ENCODE measurements at places on chromosomes 11 and 22. TPM values are rescaled to one million over a fixed set of nuclear protein-coding genes. Genes with fewer than 3 reads are reported as not detected.

DNA sequence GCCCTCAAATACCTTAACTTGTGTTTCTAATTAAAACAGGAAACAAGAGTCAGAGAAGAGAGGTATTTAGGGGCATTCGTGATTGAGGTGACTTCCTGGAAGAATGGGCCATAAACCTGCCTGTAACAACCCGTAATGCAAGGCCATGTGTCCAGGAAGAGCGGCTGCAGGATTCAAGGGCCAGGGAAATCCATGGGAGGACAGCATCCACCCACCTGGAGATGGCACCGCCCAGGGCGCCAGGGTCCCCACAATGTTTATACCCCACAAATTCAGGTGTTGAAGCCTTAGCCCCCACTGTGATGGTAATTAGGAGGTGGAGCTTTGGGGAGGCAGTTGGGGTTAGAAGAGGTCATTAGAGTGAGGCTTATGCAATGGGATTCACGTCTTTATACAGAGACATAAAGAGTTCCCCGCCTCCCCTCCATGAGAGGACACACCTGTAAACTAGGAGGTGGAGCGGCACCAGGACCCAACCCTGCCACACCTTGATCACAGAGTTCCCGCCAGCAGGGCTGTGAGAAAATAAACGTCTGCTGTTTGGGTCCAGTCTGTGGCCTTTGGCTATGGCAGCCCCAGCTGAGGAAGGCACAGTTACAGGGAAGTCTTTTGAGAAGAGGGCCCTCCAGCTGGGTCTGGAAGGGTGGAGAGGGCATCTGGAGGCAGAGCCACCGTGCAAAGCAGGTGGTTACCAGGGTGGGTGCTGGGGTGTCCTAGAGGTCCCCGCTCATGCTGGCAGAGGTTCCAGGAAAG, 1394.3 kb downstream of the TBC1D22A start:
- DNase-seq: no peak

GRCh38 chr11:89405629-89406028, 85.5 kb downstream of the NOX4 start:
- DNase-seq: no peak

- DNase-seq: no peak
These were observed 10.4 kb upstream of the TUB start for GRCh38 chr11:8070417-8071115.

GRCh38 chr11:35214792-35215193, 75.8 kb downstream of the CD44 start:
- peak; percentile 66 for DNase-seq

DNA sequence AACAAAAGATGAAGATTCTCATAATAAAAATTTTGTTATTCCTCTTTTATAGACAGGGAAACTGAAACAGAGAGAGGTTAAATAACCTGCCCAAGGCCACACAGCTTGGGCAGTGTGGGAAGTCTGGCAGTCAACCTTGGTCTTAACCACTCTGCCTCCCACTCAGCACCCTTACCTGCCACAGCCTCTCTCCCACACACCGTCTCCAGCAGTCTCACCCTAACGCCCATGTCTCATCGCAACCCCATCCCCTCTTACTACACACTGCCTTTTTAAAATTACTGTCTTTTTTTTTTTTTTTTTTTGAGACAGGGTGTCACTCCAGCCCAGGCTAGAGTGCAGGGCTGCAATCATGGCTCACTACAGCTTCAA, 25.0 kb downstream of the ARRB1 start:
- no peak for DNase-seq

DNA sequence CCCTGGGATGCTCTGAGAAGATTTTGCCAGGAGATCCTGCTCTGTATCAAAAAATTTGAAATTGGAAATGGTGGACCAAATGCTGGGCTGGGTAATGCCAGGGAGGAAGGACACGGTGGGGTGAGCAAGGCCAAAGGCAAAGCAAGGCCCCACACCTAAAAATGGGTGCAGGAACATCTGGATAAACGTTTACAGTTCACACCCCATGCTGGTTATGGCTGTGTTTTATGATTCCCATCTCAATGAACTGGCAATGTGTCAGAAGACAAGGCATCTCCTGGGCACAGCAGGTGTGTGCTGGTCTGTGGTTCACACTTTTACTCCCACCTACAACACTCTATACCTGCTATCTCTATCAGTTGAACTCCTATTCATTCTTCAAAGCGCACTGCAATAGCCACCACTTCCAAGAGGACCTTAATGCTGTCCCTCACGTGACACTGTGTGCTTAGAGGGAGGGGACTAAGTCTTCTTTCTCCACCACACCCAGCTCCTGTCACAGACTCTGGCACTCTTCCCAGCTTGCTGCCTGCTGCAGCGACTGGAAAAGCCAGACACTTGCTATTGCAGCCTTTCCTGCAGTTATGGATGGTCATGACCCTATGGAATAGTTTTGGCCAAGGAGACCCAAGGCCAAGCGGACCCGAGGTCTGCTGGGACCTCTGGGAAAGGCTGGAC, 277.5 kb downstream of the CTTN start:
- DNase-seq: no peak

DNA sequence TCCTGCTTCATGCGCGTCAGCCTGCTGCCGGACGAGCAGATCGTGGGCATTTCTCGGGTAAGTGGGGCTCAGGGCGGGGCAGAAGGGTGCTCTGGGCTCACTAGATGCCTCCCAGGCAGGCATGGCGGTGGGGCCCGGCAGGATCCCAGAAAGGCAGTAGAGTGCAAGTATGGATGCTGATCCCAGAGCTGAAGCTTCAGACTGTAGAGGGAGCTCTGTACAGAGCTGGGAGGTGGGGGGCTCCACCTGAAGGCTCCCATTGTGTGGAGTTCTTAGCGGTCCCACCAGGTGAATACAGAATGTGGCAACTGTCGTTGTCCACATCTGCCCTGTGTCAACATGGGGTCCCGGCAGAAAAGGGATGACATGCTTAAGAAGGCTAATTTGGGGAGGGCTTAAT, 16.5 kb upstream of the RHOD start:
- DNase-seq: no peak

ATG16L2 gene
- 17.3 TPM for total RNA-seq

DNA sequence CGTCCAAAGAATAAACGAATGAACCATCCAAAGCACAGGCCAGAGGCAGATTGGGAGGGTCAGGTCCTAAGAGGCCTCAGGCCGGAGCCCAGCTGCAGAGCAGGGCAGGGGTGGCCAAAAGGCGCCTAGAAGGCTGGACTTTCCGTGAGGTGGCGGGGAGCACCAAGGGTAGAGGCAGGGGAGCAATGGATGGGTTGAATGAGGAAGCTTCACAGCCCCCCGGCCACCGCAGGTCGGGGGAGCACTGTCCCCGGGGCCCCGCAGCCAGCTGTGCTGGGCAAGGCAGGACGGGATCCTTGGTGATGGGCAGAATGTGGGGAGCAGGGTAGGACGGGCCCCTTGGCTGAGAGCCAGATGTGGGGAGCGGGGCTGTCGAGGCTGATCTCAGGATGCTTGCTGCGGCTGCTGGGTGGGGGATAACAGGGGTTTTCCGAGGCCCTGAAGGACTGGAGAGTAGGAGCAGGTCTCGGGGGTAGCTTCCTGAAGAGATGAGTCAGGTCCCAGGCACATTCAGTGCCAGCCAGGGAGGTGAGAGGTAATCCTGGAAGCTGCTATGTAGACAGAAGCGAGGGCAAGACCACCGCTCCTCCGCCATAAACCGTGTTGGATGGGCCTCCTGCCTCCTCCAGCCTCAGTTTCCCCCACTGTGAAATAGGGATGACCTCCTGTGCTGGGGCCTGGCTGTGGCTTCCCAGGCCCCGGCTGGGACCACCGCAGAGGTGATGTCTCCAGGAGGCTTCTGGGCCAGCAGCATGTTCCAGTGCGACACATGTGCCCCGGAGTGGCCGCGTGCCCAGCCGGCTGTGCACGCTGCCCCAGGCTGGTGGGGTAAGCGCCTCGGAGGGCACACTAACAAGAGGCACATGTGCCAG, 34.6 kb upstream of the KCNQ1OT1 start:
- DNase-seq: no peak

MMP26 gene
- total RNA-seq: not detected

DNA sequence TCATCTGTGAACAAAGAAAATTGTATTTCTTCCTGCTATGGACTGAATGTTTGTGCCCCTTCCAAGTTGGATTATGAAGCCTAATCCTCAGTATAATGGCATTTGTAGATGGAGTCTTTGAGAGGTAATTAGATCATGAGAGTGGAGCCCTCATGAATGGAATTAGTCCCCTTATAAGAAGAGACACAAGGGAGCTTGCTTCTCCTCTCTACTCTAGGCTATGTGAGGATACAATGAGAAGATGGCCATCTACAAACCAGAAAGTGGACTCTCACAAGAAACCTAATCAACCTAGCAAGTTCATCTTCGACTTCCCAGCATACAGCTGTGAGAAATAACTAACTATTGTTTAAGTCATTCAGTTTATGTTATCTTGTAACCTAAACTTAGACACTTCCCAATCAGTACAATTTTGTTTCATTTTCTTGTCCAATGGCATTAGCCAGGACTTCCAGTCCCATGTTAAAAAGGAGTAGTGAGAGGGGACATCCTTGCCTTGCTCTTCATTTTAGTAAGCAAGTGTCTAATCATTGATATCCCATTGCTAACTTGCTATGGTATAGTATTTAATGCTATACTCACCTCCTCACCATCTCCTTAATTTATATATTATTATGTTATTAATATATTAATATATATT, 45.7 kb downstream of the PDGFD start:
- no peak for DNase-seq

OTOG gene
- total RNA-seq: 0.86 TPM

DNA sequence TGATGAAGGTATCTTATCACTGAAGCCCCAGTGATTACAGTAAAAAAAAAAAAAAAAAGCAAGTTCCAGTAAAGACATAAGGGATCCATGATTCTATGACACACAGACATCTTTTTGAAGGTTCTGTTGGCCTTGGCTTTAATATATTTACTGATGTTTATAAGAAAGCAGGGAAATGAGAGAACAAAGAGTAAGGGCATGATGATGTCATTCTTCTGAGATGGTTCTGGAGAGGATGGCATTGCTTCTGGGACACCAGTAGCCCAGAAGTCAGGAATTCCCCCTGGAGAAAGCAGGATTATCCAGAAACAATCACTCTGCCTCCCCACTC, 233.6 kb downstream of the FAM76B start:
- no peak for DNase-seq

OOSP2 gene
- total RNA-seq: not detected

- peak; percentile 58 for DNase-seq
These were observed 53.7 kb downstream of the SLC22A12 start for GRCh38 chr11:64644647-64645275.

MS4A6A gene
- not detected for total RNA-seq

- no peak for DNase-seq
These were observed 174.5 kb upstream of the NTM start for GRCh38 chr11:131195661-131196517.

GRCh38 chr22:40603088-40603605, 33.4 kb downstream of the MRTFA start:
- no peak for DNase-seq

IPO7 gene
- 205 TPM for total RNA-seq

DNA sequence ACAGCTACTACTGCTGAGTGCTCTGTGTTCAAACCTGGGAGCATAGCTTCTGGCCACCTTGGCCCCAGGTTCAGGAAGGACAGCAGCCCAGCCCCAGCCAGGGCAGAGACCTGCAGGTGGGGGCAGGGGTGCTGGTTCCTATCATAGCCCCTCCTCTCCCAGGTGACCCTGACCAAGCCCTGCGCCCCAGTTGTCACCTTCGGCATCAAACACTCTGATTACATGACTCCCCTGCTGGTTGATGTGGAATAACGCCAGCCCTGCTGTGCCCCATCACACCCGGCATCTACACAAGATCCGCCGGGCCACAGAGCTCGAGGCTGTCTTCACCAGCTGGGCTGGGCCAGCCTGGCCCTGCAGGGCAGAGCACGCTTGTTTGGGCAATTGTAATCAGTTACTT, 6.9 kb downstream of the SCGB1C1 start:
- no peak for DNase-seq

DERL3 gene
- total RNA-seq: 9.8 TPM

FAM111A gene
- 20.1 TPM for total RNA-seq

MRGPRX1 gene
- total RNA-seq: not detected

DNA sequence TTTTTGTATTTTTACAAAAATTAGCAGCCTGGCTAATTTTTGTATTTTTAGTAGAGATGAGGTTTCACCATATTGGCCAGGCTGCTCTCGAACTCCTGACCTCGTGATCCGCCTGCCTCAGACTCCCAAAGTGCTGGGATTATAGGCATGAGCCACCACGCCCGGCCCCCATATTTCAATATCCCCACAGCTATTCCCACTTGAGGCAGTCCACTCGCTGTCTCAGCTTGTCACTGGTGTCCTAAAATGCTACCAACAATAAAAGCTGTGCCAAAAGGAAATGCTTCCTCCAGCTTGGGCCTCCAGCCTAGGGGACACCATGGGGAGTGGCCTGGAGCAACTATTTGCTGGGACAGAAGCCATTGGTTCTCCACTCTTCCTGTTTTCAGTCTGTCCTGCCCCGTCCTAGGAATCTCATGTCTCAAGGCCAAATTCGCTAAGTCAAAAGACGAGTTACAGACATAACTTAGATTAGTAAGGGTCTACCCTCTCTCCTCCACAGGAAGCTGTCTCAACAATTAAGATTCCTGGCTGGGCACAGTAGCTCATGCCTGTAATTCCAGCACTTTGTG, 7.3 kb upstream of the SPINDOC start:
- DNase-seq: no peak

SAA1 gene
- total RNA-seq: not detected

SLC6A5 gene
- total RNA-seq: not detected

DNA sequence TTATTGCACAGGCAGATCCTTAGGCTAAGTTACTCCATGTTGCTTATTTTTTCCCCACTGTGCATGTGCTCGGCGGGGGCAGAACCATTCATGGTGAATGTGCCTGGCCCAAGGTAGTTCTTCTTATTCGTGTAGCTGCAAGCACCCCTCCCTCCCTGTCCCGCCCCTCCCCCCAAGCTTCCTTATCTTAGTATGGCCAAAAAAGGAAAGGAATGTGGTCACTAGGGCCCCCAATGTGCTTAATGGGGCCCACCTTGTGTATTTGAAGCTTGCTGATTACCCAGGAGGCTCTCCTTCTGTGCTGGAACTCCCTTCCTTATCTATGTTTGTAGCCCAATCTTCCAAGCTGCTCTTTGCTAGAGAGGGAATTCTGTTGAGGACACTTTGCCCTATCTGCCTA, 1259.7 kb upstream of the RAG2 start:
- DNase-seq: no peak

LRRN4CL gene
- 0.79 TPM for total RNA-seq

DNA sequence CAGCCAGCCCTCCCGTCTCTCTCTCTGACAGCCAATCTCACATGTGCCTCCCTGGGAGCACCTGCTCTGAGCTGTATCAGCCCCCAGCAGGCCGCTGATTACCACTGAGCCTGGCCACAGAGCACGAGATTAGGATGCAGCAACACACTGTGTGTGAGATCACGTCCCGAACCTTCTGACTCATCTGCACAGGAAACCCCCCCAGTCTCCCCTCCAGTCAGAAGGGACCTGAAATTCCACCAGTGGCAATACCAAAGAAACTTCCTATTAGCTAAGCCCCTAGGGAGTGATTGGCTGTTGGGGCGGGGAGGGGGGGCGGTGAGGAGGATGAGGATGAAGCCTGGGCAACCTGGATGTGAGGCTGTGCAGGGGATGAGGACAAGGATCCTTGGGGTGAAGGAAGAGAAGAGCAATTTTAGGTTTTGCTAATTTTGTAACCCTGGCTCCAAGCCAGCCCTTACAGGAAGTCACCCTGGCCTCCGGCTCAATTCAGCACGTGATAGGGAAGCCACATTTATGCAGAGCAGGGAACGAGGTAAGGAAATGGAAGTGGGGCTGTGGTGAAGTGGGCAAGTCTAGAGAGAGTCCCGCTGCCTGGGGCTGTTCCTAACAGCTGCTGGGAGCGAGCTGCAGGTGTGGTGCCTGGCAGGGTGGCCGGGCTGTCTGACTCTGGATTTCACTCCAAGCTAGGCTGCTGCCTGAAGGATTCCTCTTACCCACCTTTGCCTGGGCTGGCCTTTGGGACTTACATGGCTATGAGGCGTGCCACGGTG, 1.9 kb downstream of the SLC43A3 start:
- DNase-seq: no peak

Measured in H9 (cell line).